ENCODE measurements at places on chromosomes 1 and 21.
A peak's percentile ranks its signal among the peaks of the same experiment; 100 is the strongest.

DNA sequence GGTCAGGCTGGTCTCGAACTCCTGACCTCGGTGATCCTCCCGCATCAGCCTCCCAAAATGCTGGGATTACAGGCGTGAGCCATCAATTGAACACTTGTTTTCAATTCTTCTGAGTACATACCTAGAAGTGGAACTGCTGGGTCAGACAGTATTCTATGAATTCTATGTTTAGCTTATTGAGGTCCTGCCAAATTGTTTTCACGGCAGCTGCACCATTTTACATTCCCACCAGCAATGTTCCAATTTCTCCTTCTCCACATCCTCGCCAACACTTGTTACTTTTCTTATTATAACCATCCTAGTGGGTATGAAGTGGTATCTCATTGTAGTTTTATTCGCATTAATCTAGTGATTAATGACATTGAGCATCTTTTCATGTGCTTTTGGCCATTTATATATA is 49.9 kb downstream of the PTP4A2 start:
- DNase-seq, result no peak

GRCh38 chr1:247357781-247358211 is 26.1 kb upstream of the ZNF496 start:
- DNase-seq, result no peak

DNA sequence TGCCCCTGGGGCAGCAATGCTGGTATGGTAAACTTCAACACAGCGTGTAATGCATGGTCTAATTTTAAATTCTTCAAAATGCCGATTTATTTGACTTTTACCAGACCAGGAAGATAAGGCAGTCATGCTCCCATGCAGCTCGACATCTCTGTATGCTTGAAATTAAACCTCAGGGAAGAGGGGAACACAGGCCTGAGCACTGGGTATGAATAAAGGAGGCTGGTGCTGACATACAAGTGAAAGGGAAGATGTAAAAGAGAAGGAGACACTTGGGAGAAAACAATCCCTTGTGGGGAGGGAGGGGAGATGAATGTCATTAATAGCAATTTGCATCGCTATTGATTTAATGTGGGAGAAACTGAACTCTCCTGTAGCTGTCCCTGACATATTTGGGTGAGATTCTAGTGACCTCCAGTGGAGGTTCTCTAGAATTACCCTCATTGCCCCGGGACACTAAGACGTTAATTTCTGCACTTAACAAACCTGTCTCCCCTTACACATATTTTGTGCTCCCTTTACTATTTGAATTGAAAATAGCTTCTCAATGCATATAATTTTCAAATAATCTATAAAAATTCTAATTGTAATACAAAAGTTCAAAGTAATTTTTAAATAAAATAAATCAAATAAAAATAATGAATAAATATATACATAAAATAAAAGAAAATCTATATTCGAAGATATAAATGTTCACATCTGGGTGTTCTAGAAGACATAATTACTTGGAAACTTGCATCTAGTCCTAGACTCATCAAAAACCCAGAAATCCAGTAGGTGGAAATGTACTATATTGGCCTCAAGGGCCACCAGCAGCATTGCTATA is 283.1 kb downstream of the LMX1A start:
- peak; percentile 75 for DNase-seq

- DNase-seq, result no peak
Observed at GRCh38 chr1:214327514-214327913, 46.6 kb downstream of the SMYD2 start.

DNA sequence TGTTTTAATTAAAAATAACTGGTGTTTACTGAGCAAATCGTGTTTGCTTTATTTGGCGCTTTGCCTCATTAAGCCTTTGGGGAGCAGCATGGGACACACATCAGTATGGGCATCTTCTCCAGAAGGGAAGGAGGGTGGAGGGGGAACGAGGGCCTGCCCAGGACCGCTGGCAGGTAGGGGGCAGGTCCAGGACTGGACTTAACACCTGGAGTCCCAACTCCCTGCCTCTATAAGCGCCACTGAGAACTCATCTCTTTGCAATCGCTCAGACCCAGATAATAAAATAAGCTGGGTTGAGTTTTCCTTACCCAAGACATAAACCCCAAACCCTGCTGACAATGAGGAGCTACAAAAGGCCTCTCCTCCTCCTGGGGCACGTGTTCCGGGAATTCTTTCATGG is 15.1 kb downstream of the ABCG1 start:
- peak; percentile 29 for DNase-seq

DNA sequence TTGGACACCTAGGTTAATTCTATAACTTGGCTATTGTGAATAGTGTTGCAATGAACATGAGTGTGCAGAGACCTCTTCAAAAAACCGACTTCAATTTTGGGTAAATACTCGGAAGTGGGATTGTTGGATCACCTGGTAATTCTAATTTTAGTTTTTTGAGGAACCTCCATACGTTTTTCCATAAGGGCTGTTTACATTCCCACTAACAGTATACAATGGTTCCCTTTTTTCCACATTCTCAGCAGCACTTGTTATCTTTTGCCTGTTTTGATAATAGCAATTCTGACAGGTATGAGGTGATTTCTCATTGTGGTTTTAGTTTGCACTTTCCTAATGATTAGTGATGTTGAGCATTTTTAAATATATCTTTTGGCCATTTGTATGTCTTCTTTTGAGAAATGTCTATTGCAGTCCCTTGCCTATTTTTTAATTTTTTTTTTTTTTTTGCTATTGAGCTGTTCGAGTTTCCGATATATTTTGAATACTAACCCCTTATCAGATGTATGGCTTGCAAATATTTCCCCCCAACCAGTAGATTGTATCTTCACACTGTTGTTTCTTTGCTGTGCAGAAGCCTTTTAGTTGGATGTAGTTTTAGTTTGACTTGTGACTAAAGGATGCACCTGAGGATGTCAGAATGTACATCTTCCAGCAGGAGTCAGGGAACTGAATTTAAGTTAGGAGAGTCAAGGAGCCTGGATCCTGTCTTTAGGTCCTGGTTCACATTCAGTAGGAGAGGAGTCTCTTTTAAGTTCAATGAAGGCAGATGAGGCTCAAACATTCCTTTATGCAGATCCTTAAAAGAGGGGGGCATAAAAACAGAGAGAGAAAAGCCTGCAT is 120.0 kb downstream of the S1PR1 start:
- DNase-seq, result no peak

- DNase-seq, result no peak
Observed at GRCh38 chr21:16879479-16879878, 633.4 kb upstream of the CXADR start.

- DNase-seq, result no peak
Observed at GRCh38 chr1:206439205-206439604, 31.1 kb upstream of the IKBKE start.

GRCh38 chr1:202938287-202938925 is 11.4 kb upstream of the KLHL12 start:
- no peak for DNase-seq

DNA sequence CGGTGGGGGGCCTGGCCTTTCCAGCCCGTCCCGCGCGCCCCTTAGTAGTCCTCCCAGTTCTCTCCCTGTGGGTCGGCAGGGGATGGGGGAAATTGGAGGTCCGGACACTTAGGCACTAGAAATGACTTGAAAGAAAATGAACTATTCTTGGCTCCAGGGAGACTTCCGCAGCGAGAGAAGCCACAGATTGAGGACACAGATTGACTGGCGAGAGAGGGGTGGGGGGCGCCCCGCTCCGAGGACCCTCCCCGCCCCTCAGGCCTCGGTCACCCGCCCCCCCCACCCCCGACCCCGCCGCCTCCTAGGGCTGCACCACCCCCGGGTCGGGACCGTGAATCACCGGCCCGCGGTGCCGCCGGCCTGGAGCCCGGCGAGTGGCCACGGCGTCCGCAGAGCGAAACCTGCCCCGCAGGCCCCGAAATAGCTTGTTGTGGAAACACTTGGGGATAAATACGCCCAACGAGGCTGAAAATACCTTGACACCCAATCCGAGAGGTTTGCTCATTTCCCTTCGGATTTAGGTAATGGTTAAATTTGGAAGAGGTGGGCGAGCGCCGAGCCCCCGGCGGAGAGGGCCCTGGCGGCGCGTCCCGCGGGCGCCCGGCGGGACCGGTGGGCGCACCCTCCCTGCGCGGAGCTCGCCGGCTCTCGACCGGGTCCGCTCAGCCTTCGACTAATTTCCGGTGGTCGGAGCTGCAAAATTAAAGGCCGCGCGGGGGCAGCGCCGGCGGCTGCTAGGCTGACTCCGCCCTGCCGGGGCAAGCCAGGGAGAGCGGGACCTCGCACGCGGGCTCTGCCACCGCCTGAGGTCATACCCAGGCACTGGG is at the start of gene GFI1:
GFI1 (minus strand) TSS at position 675 of the 827 bp plus-strand sequence. CDS start 3,438 bp downstream, outside the sequence.
- peak; percentile 74 for DNase-seq

DNA sequence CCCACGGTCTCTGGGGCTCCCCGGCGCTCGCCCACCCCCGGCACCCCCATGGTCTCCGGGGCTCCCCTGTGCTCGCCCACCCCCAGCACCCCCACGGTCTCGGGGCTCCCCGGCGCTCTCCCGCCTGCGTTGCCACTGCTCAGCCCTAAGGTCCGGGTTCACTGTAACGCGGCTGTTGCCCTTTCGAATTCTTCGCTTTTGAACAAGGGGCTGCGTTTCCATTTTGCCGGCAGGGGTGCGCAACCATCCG is 5.2 kb upstream of the FTCD start:
- no peak for DNase-seq

DNA sequence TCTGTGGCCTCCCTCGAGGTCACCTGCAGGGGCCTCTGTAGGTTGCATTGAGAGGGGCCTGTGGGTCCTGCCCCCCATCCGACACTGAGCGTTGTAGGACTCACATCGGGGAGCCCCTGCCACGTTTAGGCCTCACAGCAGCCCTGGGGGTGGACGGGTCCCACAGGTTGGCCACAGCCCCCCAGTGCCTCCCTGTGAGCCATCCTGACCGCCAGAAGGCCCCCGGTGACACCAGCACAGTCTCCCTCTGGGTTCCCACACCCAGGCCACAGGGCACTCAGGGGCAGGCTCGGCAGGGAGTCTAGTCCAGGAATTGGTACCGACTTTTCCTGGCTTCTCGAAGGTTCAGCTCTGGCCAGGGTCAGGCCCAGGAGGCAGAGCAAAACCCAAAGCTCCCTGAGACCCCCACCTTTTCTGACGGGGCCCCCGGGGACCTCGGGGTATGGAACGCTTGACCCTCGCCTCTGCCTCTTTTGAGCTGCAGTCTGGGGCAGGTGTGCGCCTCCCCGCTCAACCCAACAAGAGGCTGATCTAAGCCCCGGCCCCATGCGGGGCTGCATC is 13.9 kb upstream of the POFUT2 start:
- no peak for DNase-seq

- no peak for DNase-seq
Observed at GRCh38 chr1:17994046-17994445, 113.6 kb upstream of the IGSF21 start.

GRCh38 chr1:54287801-54288211 is 87.8 kb downstream of the MRPL37 start:
- no peak for DNase-seq

DNA sequence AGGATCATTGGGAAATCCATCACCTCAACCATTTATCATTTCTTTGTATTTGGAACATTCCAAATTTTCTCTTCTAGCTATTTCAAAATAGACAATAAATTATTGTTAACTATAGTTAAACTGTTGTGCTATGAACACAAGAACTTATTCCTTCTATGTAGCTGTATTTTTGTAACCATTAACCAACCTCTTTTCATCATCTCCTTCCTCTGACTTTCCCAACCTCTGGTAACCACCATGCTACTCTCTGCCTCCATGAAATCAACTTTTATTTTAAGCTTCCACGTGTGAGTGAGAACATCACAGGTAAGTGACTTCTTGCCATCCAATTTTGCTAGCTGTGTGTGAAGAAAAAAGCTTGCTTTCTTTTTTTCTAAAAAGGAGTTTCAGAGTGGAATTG is 418 bp downstream of the IFI44L start:
- DNase-seq, result no peak

- DNase-seq, result peak; percentile 12
Observed at GRCh38 chr1:87084244-87084836, 169.9 kb downstream of the HS2ST1 start.

DNA sequence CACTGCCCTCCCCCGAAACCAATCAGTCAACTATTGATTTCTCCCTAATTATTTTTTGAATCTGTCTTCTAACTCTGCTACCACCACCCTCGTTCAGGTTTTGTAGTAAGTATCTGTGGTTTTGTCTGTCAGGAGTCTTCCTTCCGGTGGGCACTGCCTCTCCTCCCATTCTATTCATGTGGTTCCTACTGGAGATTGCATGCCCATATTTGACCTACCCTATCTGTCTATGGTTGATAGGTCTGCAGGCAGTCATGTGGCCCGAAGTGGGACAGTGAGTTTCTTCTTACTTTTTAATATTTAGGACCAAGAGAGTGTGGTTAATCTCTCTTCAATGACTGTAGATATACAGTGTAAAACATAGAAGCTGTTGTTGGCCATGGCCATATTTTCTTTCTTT is 17.8 kb upstream of the MAST2 start:
- no peak for DNase-seq

Measured in neural progenitor cell (in vitro differentiated cells).